RCC 7860 (cell line): ENCODE measurements at places on chromosomes 7 and 10.

GRCh38 chr7:25619381-25619780, 391.1 kb upstream of the NPVF start:
- no peak for DNase-seq

- no peak for DNase-seq
These were observed 278.7 kb downstream of the CCSER2 start for GRCh38 chr10:84607044-84607443.

DNA sequence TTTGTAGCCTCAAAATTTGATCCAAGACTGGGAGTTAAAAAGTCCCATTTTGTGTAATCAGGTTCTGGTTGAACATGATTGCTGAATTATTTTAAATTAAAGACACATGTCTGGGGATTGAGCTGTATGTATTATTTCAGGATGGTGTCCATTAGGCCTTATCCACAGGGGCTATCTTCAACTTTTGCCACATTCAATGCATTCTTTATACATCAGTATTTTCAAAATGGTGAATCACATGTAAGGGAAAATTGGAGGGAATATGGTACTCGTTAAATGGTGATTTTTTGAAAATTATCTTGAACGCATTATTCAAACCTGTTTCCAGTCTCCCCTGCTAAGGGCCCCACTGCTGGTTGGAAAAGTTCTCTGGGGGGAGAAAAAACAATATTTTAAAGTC, 367.7 kb upstream of the NPVF start:
- DNase-seq: no peak

DNA sequence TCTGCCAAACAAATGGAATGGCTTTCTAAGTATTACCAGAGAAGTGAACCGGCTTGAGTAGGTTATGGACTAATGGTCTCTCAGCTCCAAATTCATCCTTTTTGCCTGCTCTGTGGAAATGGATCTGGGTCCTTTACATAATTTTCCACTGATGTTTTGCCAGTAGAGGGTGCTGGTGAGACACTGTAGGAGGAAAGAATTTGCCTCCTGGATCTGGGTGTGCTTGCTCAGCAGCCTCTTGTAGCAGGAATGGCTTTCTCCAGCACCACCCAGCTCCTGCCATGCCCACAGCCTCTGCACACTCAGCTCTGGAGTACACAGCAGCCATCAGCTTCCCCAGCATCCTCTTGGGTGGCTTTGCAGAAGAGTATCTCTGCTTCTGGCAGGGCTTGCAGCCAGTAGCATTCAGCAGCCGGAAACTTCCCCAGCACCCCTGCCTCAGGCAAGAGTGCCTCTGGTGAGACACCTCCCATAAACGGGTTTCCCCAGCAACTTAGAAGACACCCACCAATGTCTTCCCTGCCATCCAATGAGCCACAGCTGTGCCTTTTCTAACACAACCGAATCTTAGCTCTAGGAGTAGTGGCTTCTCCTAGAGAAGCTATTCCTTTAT, 235.0 kb upstream of the PLPP4 start:
- DNase-seq: peak; percentile 46

DNA sequence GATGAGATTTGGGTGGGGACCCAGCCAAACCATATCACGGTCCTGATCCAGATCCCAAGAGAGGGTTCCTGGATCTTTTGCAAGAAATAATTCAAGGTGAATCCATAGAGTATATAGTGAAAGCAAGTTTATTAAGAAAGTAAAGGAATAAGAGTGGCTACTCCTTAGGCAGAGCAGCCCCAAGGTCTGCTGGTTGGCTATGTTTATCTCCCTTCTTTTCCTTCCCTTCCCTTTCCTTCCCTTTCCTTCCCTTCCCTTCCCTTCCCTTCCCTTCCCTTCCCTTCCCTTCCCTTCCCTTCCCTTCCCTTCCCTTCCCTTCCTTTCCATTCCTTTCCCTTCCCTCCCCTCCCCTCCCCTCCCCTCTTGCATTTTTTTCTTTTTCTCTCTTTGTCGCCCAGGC, 35.2 kb downstream of the OTUD1 start:
- DNase-seq: no peak

DNA sequence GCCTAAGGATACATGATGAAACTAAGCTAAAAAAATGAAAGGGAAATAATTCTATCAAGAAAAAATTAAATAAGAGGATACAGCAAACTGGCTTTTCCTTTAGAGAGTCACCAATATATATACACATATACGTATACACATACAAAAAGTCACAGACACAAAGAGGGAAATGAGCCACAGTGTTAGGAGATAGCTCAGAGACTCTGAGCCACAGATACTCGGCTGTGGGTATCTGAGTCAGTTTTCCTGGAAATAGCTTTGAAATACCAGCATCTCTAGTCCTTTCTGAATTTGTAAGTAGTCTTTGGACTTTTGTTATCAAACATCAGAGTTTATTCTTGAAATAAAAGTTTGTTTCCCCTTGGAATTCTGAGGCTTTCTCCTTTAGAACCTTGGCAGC, 111.8 kb downstream of the TBXAS1 start:
- DNase-seq: no peak

GRCh38 chr7:98713165-98713810, 96.2 kb downstream of the NPTX2 start:
- DNase-seq: no peak

GRCh38 chr7:31764462-31764861, 77.4 kb downstream of the PPP1R17 start:
- no peak for DNase-seq

DNA sequence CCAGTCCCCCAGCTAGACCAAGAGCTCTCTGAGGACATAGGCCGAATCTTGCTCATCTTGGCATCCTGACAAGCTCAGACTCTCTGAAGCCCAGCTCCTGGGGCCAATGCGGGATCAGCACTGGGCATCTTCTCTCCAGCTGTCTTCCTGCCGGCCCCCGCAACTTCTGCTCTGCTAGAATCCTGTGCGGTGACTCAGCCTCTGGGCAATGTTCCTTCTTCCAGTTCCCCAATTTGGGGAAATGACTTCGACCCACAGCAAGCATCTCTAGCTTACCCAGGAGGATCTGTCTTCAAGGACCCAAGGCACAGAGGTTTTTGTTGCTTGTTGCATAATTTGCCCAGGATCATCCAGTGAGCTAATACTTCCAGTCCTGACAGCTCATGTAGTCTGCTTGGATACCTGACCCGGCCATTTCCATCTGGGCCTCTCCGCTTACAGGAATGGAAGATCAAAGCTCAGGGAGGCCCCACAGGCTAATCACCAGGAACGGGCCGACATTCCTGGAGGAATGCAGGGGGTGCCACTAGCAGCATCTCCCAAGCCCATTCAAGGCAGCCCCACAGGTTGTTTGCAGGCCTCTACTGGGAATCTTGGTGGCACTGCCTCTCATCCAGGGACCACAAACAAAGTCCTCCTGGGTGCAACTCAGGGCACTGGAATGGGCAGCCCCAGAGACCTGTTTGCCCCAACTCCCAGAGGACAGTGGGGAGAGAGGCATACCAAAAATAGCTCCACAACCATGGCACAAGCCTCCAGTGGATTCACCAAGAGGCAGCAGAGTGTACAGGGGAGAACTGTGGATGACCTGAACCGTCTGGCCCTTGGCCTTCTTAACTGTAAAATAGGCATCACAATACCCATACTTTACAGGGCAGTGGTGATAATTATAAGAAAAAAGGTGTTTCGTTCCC, 151.9 kb downstream of the NEURL1 start:
- DNase-seq: no peak

GRCh38 chr7:146922782-146923181, 806.2 kb downstream of the CNTNAP2 start:
- DNase-seq: no peak

GRCh38 chr7:8131694-8132605, 130.0 kb downstream of the ICA1 start:
- no peak for DNase-seq

- no peak for DNase-seq
These were observed 57.1 kb downstream of the CYCS start for GRCh38 chr7:25067726-25068501.

GRCh38 chr10:47357131-47357582, 9.0 kb downstream of the RBP3 start:
- no peak for DNase-seq
